GM04503 (cell line): ENCODE measurements at places on chromosomes 5 and 9.

DNA sequence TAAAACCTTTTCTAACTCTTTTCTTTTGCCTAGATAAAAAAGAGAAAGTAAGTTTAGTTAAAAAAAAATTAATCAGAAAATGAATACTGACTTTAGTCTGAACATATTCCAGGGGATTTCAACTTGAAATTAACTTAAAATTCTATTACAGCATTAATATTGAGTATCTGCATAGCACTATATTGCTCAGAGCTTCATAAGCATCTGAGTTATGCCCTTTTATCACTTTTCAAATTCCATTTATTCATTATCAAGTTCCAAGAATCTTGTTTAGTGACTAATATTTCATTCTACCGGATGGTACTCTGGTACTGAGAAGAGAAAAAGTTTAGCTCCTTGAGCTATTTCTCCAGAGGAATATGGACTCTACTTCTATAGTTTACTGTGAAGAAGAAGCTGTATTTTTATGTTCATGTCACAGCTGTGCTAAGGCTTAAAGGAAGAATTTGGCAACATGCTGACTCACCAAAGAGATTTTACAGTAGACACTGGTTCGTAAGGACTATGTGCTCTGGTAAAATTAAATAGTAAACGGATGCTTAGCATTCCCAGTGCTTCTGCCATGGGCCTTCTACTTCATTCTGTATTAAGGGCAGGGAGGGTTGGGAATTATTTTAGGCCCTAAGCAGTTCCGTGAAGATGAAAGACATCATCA is 285.2 kb upstream of the SEMA6A start:
- no peak for DNase-seq

- DNase-seq, result no peak
Measured at GRCh38 chr9:90770182-90770738, 31.4 kb upstream of the SYK start.

GRCh38 chr5:8598996-8599395 is 730.0 kb downstream of the MTRR start:
- no peak for DNase-seq

GRCh38 chr9:14497476-14497875 is 183.5 kb upstream of the NFIB start:
- no peak for DNase-seq

GRCh38 chr9:85042981-85043647 is 373.6 kb downstream of the NTRK2 start:
- DNase-seq, result no peak

- DNase-seq, result no peak
Measured at GRCh38 chr9:98770717-98771116, 25.6 kb downstream of the ANKS6 start.

GRCh38 chr5:135157421-135158313 is 123.6 kb upstream of the PITX1 start:
- no peak for DNase-seq
